ENCODE measurements at places on chromosomes 3 and 15.

DNA sequence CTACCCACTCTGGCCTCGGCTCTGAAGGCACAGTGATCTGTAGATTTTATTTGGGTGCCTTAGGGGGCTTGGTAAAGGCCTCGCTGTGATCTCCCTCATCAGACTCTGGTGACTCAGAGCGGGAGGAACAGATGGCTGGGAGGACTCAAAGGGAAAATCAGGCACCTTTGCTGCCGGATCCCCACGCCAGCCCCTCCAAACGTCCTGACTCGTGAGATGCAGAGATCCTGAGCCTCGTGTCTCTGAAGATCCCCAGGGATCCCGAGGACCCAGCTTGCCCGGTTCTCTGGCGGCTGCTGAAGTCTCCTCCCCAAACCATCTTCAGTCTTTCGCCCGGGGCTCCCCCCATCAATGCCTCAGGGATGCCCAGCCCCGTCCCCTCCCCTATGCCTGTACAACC lies 32.8 kb downstream of the MUC20 start:
- no peak for DNase-seq

- DNase-seq: no peak
These were observed 120.5 kb downstream of the XXYLT1 start for GRCh38 chr3:195150181-195151118.

DNA sequence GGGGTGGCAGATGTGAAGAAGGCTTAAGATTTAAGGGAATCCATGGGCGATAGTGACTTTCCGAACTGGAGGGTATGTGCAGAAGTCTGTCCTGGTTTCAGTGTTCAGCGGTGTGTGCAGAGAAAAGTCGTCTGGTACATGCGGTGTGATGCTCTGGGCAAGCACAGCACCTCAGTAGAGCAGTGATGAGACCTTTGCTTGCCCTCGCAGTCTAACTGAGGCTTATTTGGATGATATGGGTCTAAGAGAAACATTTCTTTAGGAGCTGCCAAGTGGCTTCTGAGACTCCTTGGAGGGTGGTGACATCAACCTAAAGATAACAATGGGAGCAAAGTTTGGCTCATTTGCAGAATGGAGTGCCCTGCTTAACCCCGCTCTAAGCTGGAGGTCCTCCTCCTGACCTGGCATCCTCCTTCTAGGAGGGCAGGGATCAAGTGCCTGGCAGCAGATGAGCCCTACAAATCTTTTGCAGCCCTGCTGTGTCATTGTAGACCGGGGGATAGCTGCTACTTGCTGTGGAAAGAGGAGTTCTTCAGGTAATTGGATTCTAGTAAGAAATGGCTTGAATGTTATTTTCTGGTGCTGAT lies 228.1 kb upstream of the AZI2 start:
- no peak for DNase-seq

DNA sequence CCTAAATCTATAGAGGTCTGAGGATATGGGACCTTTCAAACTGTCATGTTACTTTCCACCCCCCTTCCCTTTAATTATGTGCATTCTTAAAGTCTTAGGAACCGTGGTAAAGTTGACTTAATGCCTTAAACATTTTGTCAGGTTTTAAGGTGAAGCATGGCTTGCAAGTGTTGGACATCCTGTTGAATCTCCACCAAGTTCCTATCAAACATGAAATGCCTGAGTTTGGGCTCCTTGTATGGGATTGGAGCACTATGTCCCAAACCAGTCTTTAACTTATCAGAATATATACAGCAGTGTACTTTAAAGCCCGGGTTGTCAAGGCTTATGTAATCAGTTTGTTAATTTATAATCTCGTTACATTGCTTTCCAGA lies 1.1 kb downstream of the SNRK start:
- peak; percentile 15 for DNase-seq

DNA sequence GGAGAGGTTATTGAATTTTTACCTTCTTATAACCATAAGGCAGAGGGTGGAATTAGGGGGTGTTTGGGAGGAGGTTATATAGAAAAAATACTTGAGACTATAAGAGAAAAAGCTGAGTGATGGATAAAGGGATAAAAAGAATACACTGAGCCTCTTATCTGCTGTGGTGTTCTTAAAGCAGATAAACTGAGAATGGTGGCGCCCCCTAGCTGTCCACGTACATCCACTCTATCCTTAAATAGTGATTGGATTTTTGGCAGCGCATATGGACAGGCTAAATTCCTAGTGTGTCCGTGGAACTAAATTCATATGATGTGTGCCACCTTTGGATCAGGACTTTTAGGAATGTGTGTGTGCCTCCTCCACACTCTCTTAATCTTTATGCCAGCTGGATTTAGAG lies 121.1 kb downstream of the OXSM start:
- DNase-seq: no peak

GRCh38 chr3:159823780-159824179 lies 164.9 kb upstream of the IL12A start:
- no peak for DNase-seq

- no peak for DNase-seq
These were observed 1.7 kb downstream of the PLS1 start for GRCh38 chr3:142597906-142598305.

- DNase-seq: no peak
These were observed 340.2 kb downstream of the LRRC3B start for GRCh38 chr3:26962492-26963360.

DNA sequence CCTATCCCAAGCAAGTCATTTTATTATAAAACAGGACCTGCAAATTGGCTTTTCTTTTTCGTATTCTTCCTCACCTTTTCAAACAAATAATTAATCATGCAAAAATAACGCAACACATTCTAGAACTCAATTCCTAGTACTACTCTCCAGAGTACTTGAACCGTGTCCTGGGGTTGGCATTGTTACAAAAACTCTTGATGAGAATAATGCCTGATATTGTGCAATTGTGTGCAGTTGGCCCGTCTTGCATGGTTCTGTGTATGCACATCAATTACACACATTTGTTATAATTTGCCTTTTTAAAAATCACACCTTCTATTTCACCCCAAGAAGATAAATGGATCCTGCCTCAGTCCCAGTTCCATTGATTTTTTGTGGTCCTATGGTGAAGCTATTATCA lies 205.4 kb downstream of the EPHB1 start:
- no peak for DNase-seq

- DNase-seq: no peak
These were observed 3.1 kb downstream of the AGBL1 start for GRCh38 chr15:86082619-86083380.

GRCh38 chr15:35055416-35056105 lies 29.5 kb downstream of the NANOGP8 start:
- no peak for DNase-seq

- DNase-seq: peak; percentile 70
These were observed 1.4 kb downstream of the PFN2 start for GRCh38 chr3:149969110-149969939.

DNA sequence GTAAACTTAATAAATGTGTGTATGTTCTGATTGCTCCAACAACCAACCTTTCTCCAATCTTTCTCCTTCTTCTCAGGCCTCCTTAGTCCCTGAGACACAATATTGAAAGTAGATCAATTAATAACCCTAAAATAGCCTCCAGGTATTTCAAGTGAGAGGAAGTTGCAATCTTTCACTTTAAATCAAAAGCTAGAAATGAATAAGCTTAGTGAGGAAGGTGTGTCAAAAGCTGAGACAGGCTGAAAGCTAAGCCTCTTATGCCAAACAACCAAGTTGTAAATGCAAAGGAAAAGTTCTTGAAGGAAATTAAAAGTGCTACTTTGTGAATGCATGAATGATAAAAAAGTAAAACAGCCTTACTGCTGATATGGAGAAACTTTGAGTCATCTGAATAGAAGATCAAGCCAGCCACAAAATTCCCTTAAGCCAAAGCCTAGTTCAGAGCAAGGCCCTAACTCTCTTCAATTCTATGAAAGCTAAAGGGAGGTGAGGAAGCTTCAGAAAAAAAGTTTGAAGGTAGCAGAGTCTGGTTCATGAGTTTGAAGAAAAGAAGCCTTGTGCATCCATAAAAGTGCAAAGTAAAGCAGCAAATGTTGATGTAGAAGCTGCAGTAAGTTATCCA lies 38.6 kb downstream of the CCDC80 start:
- no peak for DNase-seq

DNA sequence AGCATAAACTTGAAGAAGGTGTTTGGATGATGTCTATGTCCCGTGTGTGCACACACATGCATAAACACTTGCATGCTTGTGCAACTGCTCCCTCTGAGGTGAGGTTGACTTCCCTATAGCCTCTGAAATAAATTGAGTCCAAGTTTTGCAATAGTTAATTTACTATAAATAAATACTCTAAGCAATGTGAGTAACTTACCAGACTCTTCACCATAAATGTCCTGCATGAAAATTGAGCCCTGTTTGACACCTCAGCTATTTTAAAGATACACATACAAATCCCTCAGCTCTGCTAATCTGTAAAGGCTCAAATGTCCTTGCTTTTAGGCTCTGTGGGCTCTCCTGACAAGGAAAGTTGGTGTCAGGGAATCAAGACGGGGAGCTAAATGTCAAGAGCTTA lies 37.1 kb downstream of the GJD2 start:
- no peak for DNase-seq

DNA sequence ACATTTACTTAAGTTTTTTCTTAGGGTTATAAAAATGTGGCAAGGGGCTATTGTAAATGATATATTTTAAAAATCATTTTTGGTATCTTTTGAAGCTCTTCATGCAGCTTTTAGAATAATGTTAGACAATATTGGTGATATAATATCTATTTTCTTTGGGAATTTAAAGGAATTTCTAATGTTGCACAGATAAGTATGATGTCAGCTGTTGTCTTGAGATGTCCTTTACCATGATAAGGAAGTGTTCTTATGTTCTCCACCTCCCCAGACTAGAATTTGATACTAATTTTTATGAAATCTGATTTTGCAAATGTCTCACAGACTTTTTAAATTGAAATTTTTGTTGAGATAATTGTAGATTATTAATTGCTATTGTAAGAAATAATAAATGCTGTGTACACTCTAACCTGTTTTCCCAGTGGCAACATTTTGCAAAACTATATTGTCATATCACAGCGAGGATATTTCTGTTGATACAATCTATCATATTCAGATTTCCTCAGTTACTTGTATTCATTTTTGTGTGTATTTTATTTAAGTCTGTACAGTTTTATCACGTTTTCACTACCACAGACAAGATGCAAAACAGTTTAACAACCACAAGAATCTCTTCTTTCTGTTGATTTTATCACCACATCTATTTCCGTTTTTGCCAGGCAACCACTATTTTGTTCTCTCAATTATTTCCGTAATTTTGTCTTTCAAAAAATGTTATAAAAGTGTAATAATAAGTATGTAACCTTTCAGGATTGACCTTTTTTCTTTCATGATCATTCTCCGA lies 55.4 kb downstream of the SPRED1 start:
- no peak for DNase-seq

Data from trophoblast cell (in vitro differentiated cells and primary cell).